Amniotic stem cell (primary cell): ENCODE measurements at places on chromosomes 5 and 9.

DNA sequence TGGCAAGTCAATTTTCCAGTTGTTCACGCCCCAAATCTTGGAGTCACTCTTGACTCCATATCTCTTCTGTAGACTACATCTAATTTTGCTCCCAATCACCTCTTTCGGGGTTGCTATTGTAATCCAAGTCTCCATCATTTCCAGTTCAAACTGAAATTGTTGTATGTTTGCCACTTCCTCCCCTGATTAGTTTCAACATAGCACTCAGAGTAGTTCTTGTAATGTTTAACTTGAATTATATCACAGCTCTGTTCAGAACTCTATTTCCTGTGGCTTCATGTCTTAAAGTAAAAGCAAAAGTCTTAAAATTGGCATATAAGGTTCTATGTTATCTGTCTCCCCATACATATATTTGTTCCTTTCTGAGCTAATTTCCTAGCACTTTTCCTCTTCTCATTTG is 348.5 kb upstream of the RIOK2 start:
- DNase-seq: no peak

DNA sequence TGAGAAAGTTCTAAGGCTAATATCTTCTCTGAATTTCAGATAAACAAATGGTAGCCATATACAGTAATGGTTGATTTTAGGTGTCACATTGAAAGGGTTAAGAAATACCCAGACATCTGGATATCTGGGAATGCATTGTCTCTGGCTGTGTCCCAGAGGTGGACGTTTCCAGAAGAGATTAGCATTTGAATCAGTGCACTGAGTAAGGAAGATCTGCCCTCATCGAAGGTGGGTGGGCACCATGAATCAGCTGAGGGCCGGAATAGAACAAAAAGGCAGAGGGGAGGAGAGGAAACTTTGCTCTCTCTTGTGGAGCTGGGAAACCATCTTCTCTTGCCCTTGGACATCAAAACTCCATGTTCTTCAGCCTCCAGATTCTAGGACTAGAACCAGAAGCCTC is 554.4 kb downstream of the IRX1 start:
- DNase-seq: no peak

GRCh38 chr9:127562279-127562796 is 49.7 kb upstream of the STXBP1 start:
- DNase-seq: no peak

- no peak for DNase-seq
These were observed 53.5 kb upstream of the ABL1 start for GRCh38 chr9:130781569-130781968.

DNA sequence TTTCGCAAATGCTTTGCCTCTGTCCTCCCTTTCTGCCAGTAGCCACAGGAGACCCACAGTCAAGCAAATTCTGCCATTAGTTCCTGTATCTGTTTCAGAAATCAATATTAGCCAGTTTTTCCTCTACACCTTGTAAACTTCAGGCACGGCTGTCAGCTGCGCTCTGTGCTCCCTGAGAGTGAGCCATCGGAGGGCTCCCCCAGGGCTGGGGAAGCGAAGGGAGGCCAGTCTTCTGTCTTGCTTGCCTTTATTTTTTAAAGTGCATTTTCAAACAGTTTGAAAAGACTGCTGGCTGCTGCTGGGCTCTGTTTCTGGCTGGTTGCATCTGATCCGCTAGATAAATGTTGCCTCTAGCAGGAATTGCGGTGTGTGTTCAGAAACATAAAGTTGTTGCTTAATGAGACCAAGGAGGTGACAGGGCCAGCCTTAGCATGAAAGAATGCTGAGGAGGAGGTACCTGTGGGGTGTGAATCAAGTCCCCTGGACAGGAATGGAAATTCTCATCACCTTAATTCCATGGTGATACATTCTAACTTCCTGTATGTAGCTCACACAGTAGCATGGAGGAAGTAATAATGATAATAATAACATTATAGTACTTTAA is 421.7 kb upstream of the KIF2A start:
- no peak for DNase-seq

DNA sequence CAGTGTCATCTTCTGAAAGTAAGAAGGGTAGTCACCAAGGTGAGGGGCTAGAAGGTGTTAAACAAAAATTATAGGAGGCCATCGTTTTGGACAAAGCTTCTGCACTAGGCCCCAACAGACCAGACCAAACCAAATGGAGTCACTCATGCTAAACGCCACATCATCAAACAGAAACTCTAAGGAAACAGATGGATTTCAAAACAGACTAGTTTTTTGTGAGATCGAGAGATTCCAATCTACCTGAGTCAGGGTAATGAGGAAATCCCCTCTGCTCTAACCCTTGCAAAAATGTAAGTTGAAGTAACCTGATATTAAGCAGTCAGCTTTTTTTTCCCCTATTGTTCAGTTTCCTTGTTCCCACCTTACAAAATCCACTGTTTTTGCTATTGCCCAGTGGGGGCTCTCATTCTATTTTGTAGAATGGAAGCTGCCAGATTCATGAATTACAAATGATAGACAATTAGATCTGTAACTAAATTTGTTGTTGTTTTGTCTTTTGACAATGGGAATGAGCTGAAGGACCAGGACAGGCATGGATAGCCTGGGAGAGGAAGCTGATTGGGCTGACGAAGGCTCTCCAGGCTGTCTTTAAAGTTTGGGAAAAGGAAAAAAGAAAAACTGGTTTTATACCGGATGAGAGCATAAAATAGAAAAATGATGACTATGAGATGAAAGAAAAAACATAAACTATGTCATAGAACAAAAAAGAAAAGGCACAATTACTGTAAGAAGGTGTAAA is 94.7 kb upstream of the ADAMTSL1 start:
- DNase-seq: peak; percentile 62
